ENCODE measurements at places on chromosomes 16 and 17.

GRCh38 chr17:74252211-74252610 lies 21.8 kb upstream of the DNAI2 start:
- DNase-seq, result no peak

DNA sequence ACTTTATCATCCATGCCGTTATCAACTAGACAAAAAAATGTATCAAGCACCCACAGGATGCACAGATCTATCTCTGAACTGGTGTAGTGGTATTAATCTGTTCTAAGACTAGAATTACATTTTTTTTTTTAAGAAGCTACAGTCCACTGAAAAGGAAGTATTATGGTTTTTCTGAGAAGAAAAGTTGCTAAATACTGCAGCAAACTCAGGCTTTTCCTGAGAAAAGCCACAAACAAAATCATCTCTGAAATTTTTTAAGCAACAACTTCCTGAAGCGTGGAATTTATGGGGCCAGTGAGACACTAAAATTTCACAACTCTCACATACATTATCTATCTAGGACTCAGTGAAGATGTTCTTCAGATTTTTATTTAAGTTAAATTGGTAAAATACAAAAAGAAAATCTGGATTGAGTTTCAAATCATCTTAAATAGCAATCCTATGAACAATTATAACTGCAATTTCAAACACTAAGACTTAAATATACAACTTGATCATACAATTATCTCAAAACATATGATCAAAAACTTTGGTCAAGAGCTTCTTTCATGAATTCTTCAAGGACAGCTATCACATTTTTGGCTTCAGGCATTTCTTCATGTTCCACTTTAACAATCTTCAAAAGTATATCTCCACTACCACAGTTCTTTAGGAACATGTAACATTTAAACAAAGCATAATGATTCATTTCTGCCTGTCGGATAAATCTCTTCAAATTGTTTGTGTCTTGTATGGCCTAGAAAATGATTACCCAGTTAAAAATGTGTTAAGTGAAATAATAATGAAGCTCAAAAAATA lies 10.5 kb downstream of the C17orf75 start:
- DNase-seq, result no peak

- no peak for DNase-seq
These were observed 12.4 kb downstream of the TRAF4 start for GRCh38 chr17:28756049-28756804.

DNA sequence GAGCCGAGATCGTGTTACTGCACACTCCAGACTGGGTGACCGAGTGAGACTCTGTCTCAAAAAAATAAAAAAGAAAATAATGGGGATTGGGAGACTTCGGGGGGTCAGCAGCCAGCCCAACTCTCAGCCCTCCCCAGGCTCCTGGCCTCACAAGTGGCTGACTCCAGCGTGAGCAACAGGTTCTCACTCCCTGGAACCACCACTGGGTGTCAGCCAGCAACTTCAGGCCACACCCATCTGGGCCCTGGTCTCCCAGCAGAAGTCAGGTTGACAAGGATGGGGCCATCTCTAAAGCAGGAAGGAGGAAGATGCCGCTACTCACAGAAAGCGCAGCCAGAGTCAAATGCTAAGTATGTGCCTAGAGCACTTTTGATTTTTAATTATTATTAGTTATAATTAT lies 139.4 kb downstream of the C16orf78 start:
- no peak for DNase-seq

- DNase-seq, result no peak
These were observed 27.6 kb downstream of the RMI2 start for GRCh38 chr16:11372829-11373306.

DNA sequence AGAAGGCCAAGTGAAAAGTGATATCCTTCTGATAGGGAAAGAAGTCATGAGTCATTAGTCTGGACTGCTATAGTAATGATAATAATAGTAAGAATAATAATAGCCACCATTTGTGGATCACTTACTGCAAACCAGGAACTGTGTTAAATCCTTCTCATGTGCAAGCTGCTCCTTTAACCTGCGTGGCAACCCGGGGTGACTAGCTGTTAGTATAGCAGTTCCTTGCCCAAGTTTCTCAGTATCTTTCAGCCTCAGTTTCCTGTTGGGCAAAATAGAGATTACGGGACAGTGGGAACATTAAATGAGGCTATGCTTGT lies 129.5 kb downstream of the CDH13 start:
- no peak for DNase-seq

DNA sequence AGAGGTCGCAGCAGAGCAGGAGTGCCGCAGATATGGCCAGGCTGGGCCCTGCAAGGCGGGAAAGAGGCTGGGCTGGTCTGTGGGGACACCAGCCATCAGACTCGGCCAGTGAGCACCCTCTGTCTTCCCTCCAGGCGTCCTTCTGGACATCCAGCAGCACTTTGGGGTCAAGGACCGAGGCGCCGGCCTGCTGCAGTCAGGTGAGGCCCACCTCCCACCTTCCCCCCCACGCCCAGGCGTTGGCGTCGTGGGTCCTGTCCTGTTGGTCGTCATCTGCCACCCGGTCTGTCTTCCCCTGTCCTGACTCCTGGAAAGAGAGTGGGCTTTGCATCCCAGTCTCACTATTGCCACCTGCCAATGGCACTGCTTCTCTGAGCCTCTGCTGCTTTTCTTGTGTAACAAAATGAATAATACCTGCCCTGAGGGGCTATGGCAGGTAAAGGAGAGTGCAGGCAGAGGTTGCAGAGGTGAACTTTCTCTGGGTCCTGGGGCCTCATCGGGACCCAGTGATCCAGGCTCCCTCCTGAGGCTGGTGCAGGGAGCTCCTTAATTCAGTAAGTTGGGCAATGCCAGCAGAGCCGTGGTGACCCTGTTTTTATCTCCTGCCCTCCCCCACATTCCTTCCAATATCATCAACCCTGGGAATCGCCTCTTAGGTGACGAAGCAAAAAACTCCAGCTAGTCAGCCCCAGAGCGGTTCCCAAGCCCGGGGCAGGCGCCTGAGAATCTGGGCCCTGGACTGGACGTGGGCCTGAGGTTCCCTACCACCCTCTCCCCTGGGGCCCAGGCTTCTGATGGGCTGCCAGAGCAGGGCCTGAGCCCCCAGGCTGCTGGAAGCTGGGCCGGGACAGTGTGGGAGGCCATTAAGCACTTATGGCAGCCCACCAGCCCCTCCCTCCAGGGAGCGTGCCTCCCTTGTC lies 14.7 kb downstream of the SPNS2 start:
- DNase-seq, result no peak

DNA sequence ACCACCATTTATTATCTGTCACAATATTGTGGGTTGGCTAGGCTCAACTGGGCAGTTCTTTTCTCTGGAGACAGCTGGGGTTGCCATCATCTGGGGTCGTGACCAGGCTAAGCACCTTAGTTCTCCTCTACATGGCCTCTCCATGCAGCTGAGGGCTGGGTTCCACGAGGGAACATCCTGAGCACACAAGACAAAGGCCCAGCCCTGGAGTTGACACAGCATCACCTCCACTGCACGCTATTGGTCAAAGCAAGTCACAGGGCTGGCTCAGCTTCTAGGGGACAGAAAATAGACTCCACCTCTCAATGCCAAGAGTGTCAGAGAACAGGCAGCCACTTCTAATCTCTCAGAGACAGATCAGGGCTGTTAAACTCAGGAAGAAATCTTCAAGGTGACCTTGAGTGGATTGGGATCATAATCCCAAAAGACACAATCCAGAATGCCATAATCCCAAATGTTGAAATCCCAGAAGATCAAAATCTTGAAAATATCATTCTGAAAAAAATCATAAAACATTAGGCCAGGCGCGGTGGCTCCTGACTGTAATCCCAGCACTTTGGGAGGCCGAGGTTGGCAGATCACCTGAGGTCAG lies 13.0 kb upstream of the USP10 start:
- DNase-seq, result no peak

- DNase-seq, result no peak
These were observed at the start of gene MVP for GRCh38 chr16:29820271-29820701. Gene MVP (plus strand): TSS chr16:29820462. CDS start chr16:29830550, 10,088 bp downstream.

GRCh38 chr17:67689534-67690177 lies 28.1 kb upstream of the NOL11 start:
- peak; percentile 45 for DNase-seq

DNA sequence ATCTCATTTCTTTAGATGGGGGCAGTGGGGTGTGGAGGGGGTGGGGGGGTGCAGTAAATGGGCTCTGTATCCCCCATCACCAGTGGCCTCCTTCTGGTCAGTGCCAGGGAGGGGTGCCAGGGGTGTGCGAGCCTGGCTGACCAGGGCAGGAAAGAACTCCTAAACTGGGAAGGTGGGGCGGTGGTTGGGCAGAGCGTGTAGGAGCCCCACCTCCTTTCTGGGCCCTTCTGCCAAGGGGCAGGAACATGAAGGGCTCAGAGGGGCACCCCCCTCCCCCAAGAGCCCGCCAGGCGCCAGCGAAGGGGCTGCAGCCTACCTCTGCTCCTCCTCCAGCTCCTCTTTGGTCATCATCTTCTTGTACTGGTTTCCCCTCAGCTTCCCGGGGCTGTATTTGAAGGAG lies 26.0 kb downstream of the MXRA7 start:
- DNase-seq, result no peak

DNA sequence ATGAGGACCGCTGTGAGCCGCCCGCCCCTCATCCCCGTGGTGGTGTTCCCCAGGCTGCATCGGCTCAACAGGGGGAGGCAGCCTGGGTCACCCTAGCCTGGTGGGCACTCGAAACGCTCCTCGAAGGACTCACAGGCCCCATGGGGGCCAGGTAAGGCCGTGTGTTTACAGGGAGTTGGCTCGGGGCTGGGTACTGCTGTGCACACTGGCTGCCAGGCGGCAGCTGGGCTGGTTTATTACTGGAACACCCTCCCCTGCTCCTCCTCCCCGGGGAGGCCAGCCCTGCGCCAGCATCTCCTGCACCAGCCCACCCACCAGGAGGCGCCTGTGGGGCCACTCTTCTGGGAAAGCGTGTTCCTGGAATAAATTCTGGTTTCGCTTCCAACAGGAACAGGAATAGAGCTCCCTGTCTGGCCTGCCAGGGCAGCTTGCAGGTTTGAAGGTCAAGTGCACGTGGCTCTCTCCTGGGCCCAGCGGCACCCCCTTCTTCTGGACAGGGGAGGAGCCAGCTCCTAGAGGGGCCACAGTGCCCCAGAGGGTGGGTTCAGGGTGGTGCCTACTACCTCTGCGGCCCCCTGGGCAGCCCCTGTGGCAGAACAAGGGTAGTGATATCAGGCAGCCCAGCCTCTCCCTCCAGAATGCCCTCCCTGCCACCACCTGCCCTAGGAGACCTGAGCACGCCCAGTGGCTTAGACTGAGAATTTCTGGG lies 11.3 kb downstream of the MCRIP1 start:
- DNase-seq, result no peak

- DNase-seq, result no peak
These were observed 30.5 kb downstream of the SLC5A11 start for GRCh38 chr16:24876231-24876630.

DNA sequence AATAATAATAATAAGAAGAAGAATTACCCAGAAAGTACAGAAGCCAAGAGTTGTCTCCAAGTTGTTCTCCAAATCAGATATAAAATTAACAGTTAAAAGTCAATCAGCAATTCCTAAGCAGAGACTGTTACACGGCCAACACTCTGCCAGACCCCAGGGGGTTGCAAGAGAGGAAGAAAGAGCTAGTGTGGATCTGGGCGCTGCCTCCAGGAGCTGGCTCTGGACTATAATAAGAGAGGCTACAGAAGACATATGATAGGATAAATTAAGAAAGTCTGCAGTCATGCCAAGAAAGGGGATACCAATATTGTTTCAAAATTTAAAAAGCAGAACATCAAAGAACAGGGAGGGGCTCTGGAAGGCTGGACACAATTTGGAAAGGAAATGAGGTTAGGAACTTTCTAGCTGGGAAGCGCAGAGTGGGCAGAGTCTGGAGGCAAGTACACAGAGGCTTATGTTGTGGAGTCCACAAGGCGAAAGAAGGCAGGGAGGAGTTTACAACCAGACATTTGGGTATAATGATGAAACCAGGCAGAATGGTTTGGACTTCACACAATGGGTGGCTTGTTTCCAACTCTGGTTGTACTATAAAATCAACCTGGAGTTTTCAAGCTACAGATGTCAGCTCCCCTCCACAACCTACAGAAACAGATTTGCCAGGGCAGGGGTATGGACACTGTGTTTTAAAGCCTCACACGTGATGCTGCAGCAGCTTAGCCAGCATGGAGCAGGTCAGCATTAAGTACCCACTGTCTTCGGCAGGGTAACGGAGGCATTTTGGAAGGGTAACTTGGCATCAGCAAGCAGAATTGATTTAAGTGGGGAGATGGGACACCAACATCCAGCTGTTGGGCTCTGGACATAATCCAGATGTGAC lies 49.4 kb downstream of the SLC39A11 start:
- DNase-seq, result no peak

- no peak for DNase-seq
These were observed 183.4 kb downstream of the IRX3 start for GRCh38 chr16:54102888-54103866.

GRCh38 chr17:80526116-80526910 lies 18.3 kb upstream of the RPTOR start:
- no peak for DNase-seq

DNA sequence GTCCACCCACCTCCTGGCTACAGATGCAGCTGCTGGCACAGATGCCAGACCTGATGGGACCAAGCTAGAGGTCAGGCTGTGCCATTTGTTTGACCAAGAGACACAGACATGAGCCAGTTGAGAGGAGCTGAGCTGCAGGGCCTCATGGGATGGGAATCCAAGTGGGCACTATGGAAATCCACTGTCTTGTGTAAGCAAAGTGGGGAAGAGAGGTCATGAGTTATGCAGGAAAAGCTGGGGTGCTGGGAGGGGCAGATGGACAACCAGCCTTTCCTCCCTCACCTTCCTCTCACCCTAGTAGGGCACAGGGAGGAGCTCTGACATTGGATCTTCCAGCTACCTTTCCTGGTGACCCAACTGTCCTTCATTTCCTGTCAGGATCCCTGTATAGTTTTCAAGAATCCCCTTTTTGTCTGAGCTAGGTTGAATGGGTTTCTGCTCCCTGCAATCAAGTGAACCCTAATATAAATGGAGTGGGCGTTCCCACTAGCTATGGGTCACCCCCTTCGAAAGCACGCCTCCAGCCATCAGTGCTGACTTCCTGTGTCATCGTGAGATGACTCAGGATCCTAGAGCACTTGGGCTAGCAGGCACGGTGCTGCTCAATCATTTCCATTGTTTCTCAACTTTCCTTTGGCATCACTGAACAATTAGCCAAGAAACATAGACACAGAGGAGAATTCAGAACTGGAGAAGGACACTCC lies 13.6 kb downstream of the ATPAF2 start:
- DNase-seq, result peak; percentile 61

- no peak for DNase-seq
These were observed 81.4 kb downstream of the GRIN2A start for GRCh38 chr16:10100829-10101228.

- no peak for DNase-seq
These were observed 15.8 kb upstream of the ZNF19 start for GRCh38 chr16:71504901-71505300.

GRCh38 chr17:67442787-67443624 lies 65.9 kb downstream of the PITPNC1 start:
- DNase-seq, result no peak

- no peak for DNase-seq
These were observed 60.0 kb upstream of the DNAH17 start for GRCh38 chr17:78637146-78637545.
